ENCODE measurements at places on chromosomes 2 and 18.

- peak; percentile 93 for DNase-seq
Measured at GRCh38 chr2:15893689-15894480, 46.5 kb upstream of the MYCN start.

GRCh38 chr2:45938649-45939511 is 287.4 kb downstream of the PRKCE start:
- DNase-seq, result no peak

DNA sequence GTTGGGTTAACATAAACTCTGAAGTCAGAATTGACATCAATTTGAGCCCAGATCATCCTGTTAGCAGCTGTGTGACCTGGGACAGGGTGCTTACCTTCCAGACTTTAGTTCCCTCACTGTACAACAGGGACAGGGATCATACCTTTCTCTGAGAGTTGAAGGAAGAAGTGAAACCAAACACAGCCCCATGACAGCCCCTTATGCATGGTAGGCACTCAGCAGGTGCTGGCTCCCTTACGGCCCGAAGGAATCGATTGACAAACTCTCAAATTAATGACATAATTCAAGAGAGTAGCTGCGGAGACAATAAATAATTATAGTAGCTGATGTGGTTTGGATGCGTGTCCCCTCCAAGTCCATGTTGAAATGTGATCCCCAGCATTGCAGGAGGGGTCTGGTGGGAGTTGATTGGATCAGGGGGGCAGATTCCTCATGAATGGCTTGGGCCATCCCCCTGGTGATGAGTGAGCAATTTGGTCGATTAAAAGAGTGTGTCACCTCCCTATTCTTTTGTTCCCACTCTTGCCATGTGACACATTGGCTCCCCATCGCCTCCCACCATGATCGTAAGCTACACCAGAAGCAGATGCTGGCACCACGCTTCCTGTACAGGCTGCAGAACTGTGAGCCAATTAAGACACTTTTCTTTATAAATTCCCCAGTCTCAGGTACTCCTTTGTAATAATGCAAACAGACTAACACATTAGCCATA is 72.4 kb downstream of the ODC1 start:
- no peak for DNase-seq

DNA sequence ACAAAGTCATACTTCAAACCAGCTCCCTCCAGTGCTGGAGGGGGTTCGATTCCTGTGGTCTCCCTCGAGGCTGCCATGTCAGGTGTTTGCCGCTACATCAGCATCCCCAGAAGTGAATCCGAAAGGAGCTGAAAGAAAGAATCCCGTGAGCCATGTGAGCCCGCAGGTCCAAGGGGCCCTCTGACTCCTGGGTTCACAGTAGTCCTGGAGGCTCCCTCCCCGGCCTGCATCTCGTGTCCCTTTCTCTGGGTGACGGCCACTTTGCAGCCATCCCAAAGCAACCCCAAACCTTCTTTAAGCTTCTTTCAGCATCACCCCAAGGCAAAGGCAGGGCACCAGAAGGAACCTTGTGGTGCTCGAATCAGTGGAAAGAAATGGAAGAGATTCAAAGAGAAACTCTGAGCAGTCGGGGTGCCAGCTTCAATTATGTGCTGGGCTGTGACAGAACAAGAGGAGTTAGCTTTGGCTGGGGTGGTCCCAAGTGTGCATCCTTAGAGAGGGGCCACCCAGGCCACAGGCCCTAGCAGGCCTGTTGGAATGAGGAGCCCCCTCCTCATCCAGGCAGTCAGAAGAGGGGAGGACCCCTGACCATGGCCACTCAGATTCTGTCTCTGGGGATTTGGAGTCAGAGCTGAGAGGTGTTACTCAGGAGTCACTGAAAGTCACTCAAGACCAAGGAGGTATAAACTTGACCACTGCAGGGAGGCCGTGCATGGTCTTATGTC is 59.7 kb downstream of the CIB4 start:
- DNase-seq, result no peak

DNA sequence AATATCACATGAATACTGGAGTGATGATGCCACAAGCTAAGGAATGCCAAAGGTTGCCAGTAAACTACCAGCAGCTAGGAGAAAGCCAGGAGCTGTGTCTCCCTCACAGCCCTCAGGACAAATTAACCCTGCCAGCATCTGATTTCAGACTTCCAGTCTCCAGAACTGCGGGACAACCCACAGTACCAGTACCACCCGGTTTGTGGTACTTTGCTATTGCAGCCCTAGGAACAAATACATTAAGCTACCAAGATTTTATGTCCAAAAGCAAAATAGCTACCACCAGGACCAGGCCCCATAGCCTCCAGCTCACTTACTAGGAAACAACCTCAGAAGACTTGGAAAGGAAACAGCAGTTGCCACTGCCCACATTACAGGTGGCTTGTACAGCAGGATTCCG is 10.0 kb downstream of the PID1 start:
- DNase-seq, result no peak

DNA sequence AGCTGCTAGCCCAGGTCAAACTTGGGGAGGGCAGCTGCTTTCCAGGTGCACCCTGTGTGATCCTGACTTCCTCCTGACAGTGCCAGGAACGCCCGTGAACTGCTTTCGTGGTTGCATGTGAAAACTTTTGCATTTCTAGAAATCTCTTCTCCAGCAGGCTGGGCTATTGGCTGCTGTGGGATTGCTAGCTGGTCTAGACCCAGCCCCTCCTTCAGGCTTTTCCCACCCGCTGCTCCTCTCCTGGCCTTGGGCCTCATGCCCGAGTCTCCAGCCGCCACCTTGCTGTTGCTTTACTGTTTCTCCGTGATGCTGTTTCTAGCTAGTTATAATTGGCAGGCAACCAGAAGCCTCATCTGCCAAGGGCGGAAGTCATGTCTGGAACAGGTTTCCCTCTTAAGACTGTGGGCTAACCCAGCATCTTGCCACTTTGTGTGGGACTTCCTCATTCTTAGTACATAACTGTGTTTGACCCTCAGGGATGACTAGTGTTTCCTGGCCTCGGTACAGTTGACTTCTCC is 27.0 kb upstream of the MGAT4A start:
- no peak for DNase-seq

DNA sequence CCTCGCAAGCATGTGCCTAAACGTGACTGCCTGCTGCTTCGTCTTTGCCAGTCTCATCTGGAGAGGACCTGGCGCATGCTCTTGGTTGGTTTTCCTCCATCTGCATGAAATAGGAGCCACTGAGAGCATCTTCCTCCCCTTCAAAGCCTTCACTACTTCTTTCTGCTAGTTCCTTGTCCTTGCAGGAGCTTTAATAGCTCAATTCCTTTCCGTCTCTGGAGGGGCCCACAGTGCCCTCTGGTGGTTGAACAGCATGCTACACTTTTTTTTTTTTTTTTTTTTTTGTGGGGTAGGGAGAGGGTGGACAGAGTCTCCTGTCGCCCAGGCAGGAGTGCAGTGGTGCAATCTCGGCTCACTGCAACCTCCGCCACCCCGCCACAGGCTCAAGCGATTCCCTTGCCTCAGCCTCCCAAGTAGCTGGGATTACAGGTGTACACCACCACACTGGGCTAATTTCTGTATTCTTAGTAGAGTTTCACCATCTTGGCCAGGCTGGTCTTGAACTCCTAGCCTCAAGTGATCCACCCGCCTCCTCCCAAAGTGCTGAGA is 59.6 kb downstream of the SP110 start:
- peak; percentile 39 for DNase-seq

DNA sequence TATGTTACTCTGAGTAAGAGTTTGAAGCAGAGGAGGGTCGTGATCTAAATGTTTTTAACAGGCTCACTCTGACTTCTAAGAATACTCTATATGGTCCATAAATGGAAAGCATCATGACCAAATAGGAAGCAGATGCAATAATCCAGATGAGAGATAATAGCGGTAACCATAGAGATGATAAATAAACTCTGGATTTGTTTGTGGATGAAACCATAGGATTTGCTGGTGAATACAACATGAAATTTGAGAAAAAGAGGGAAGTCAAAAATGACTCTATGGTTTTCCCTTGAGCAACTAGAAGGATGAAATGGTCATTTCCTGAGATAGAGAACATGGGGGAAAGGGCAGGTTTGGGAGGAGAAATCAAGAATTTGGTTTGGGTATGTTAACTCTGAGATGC is 3.9 kb downstream of the HEATR5B start:
- no peak for DNase-seq

DNA sequence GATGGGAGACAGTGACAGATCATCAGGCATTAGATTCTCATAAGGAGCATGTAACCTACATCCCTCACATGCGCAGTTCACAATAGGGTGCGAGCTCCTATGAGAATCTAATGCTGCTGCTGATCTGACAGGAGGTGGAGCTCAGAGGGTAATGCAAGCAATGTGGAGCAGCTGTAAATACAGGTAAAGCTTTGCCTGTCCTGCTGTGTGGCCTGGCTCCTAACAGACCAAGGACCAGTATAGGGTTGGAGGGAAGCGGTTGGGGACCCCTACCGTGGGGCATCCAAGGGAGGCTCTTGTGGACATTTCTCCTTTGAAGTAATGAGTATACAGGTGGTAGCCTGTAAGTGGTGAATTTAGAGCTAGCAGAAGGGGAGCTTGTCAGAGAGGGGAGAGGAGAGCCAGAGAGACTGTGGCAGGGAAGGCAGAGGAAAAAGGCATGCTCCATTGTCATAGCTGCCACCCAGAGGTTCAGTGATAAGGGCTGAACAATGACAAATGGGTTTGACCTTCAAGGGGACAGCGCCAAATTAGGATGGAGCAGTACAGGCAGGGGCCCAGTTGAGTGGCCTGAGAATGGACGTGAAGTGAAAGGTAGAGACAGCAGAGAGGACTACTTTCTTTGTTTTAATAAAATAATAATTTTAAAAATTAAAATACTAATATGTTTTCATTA is 15.2 kb upstream of the TMBIM1 start:
- no peak for DNase-seq

DNA sequence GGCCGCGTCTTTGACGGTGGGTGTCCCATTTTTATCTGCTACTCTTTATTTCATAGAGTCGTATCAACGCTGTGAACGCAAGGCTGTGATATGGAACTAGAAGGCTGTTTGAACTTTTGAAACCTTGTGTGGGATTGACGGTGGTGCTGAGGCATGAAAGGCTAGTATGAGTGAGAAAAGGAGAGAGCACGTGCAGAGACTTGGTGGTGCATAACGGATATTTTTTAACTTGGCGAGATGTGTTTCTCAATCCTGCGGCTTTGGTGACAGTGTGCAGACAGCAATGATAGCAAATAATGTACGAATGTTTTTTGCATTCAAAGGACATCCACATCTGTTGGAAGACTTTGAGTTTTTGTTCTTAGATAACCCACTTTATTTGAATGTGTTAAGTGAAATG is 6.2 kb downstream of the HES6 start:
- DNase-seq, result no peak

DNA sequence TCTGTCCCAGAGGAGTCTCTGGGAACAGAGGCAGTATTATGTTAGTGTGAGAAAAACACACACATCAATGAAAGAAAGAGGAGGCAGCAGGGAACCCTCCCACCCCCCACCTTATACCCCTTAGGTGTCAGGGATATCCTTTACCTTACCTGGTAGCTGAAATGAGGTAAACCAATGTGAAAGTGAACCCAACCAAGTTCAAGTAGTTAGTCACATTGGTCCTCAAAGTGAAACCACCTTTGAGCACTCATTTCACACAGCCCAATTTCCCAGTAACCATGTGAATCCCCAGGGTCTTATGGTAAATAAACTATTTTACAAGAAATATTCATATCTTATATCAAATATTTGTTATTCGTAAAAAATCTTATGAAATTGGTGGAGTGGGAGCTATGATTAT is 377.8 kb downstream of the LRATD1 start:
- DNase-seq, result no peak

GRCh38 chr2:50649626-50650402 is 382.1 kb downstream of the NRXN1 start:
- DNase-seq, result no peak

DNA sequence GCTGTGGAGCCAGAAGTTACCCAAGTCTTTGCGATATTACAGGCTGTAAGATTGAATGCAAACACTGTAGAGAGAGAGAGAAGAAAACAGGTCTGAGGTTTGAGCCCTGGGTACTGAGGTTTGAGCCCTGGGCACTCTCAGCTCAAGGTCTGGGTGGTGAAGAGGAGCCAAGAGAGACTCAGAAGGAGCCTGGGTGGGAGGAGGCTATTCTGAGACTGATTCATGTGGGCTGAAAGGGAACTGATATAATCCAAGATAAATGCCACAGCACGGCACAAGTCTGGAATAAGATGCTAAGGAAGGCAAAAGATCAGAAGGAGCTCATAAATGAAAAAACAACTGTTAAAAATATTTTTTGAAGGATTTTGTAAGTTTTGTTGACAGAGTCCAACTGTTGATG is 407.6 kb upstream of the HS6ST1 start:
- DNase-seq, result no peak

- DNase-seq, result peak; percentile 68
Measured at GRCh38 chr2:58762176-58762781, 521.2 kb upstream of the FANCL start.

GRCh38 chr2:119484834-119485233 is 39.4 kb downstream of the SCTR start:
- no peak for DNase-seq

GRCh38 chr2:12534646-12535263 is 182.0 kb upstream of the TRIB2 start:
- no peak for DNase-seq

DNA sequence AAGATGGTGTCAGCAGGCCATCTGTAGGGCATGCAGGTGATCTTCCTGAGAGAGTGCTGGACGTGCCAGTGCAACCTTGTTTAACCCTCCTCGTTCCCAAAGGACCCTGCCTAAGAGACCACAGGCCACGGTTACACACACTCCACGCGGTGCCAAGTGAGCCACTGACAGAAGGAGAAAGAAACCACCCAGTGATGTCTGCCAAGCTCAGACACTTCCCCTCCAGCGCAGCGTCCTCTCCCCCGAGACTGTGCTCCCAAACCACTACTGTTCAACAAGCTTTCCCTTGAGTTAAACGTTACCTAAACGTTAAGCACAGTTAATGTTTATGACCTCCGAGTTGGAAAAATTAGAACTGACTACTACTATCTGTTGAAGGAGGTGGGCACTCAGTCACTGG is 119.1 kb upstream of the NCK2 start:
- no peak for DNase-seq

GRCh38 chr2:149261692-149262091 is 68.7 kb upstream of the LYPD6 start:
- DNase-seq, result no peak

DNA sequence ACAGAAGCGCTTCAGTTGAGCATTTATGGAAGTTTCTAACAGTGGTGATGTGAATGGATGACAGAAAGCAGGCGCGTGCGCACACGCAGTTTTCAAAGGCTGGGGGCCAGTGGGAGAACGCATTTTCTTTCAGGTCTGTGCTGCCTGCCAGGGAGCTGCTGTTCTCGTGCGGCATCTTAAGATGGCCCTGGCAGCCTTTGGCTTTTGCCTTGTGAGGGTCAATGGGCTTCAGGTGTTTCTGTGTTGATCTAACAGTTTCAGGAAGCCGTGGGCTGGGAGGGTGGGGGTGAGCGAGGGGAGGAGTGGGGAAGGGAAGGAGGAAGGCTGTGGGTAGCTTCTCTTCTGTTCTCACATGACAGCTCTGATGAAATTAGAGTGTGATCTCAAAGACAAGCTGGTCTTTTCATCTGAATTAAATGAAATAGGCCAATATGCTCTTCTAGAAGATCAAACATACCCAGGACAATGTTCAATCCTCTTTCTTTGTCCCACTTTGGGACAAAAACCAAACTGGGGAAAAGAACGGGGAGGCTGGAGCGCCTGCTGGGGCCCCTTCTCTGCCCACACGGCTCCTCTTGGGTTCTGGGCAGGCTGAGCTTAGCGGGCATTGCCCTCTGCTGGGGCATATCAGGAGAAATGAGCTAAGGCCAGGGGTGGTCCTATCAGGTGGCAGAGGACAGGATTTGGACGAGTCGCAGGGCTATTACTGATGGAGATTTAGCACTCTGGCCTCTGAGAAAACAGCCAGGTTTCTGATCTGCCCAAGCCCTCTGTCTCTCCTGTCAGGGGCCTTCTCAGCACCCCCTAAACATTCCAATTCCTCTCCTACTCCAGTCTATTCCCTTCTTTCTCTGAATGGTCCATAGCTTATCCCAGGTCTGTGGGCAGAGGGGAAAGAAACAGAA is 126.2 kb upstream of the LGALSL start:
- peak; percentile 50 for DNase-seq
